ENCODE measurements at places on chromosomes 11 and 22.
A peak's percentile ranks its signal among the peaks of the same experiment; 100 is the strongest.

DNA sequence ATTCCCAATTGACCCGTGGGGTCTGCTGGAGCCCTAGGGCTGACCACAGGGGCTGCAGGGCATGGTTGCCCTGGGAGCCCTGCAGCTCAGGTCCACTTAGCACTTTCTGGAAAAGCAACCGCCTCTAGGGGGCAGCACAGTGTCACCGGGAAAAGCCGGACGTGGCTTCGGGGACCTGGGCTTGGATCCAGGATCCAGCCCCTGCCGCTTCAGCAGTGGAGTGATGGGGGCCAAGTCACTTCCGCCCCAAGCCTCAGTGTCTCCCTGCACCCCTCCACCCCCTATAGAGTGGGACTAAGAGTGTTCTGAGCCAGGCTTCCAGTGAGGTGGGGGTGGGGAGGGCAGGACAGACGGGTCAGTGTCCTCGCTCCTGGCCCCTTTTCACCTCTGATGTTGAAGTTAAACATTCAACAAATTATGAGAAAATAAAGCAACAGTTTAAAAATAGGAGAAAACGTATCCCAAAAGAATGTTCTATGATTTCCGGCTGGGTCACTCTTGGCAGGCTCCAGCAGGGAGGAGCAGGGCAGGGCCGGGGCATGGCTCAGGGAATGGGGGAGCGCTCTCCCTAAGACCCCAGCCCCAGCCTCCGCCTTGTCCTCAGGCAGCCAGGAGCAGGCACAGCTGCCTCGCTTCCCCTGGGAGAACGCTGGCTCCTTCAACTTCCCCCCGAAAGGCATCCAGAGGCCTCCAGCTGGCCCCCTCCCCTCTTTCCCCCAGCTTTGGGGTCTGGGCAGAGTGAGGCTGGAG lies 96.5 kb upstream of the FGF3 start:
- DNase-seq, result peak; percentile 62

- DNase-seq, result no peak
Observed at GRCh38 chr11:134244593-134244992, 8.6 kb downstream of the THYN1 start.

DNA sequence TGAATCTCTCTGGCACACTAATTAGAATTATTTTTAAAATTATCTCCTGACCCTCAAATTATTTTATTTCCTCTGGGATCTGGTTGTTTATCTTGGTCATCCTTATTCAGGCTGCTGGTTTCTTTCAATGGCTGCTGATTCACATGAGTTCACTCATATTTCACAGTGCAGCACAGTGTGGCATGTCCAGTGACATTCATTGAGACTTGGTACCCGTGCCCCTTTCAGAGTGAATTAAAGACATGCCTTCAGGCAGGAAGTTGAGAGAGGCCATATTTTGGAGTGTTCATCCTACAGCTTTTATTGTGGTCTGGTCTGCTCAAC lies 13.5 kb downstream of the DCPS start:
- DNase-seq, result no peak

GRCh38 chr11:13897646-13898276 lies 64.8 kb upstream of the SPON1 start:
- no peak for DNase-seq

- DNase-seq, result no peak
Observed at GRCh38 chr11:128521682-128522054, 65.7 kb downstream of the ETS1 start.

DNA sequence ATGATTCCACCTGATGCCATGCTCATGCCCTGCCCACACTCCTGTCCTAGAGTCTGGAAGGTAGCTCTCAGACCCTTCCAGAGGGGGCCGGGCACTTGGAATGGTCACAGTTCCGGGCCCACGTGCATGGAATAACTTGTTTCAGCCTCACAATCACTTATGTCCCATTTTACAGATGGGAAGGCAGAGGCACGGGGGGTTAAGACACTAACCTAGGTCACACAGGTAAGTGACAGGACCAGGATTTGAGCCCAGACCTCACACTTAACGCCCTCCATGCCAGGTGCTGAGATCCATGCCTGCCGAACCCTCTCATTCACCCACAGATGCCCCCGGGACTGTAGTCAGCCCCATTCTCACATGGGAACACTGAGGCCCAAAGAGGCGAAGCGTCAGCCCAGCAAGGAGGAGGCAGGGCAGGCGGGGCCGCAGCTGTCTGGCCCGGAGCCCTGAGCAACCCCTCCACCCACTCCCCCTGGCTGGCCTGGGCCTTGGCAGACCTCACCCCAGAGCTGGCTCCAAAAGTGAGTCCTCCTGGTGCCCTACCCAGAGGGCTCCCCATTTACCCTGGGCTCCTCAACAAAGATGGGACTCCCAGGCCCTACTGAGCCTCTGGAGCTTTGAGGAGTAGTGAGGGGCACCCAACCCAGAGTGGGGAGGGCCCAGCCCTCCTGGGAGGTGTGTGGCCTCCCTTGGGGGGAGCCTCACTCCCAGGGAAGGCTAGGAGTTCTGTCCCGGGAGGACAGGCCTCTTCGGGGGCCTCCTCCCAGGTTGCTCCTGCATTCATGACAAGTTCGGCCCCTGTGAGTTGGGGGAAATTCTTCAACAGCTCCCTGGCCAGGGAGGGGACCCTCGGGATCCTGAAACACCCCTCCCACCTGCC lies 2.4 kb upstream of the ALDH3B1 start:
- no peak for DNase-seq

GRCh38 chr11:120554766-120555432 lies 43.4 kb downstream of the GRIK4 start:
- DNase-seq, result no peak

GRCh38 chr22:35465109-35465701 lies 65.3 kb downstream of the MCM5 start:
- DNase-seq, result no peak

DNA sequence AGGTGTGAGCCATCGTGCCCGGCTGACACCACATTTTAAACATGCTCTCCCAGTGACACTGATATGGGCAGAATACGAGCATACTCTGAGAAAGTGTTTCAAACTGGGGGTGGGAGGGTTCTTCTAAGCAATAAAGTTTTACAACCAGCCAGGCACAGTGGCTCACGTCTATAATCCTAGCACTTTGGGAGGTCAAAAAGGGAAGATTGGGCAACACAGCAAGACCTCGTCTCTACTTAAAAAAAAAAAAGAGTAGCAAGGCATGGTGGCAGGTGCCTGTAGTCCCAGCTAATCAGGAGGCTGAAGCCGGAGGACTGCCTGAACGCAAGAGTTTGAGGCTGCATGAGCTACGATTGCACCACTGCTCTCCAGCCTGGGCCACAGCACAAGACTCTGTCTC lies 2.2 kb downstream of the GANAB start:
- no peak for DNase-seq

DNA sequence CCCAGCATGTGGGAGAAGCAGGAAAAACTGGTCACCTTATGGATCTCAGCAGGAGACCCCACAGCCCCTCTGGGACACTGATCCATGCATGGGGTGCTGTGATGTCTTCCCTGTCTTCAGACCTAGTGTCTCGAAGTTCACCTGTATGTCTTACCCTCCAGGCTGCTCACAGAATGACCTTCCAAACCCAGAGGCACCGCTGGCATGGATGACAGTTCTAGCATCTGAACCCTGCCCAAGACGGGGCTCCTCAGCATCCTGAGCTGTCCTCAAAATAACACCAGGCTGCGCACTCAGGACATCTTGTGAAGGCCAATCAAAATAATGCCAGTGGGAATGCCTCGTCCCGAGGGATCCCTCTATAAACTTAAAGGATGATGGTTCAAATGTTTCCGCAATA lies 824.9 kb downstream of the TBC1D22A start:
- DNase-seq, result no peak

- DNase-seq, result no peak
Observed at GRCh38 chr22:38775656-38776055, 18.3 kb downstream of the DNAL4 start.

GRCh38 chr22:32542677-32543357 lies 68.2 kb downstream of the FBXO7 start:
- DNase-seq, result no peak

- no peak for DNase-seq
Observed at GRCh38 chr11:13761250-13761649, 92.8 kb downstream of the FAR1 start.

GRCh38 chr22:46262449-46263215 lies 511 bp downstream of the PKDREJ start:
- DNase-seq, result no peak

DNA sequence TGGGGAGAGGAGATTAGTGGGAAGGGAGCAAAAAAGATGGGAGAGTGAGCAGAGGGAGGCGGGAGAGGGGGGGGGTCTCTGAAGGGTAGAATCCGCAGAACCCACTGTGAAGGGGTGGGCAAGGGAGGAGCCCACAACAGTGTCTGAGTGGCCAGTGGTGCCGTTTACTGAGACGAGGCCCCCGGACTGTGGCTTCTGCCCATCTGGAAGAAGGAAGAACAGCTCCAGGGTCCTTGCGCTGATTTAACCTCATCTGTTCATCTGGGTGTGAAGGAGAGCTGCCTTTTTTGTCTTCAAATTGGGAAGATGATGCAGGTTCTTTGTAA lies 45.7 kb upstream of the ANO1 start:
- no peak for DNase-seq

- no peak for DNase-seq
Observed at GRCh38 chr11:62104816-62105653, 18.8 kb upstream of the INCENP start.

- DNase-seq, result no peak
Observed at GRCh38 chr11:1022411-1022810, 14.1 kb downstream of the MUC6 start.

DNA sequence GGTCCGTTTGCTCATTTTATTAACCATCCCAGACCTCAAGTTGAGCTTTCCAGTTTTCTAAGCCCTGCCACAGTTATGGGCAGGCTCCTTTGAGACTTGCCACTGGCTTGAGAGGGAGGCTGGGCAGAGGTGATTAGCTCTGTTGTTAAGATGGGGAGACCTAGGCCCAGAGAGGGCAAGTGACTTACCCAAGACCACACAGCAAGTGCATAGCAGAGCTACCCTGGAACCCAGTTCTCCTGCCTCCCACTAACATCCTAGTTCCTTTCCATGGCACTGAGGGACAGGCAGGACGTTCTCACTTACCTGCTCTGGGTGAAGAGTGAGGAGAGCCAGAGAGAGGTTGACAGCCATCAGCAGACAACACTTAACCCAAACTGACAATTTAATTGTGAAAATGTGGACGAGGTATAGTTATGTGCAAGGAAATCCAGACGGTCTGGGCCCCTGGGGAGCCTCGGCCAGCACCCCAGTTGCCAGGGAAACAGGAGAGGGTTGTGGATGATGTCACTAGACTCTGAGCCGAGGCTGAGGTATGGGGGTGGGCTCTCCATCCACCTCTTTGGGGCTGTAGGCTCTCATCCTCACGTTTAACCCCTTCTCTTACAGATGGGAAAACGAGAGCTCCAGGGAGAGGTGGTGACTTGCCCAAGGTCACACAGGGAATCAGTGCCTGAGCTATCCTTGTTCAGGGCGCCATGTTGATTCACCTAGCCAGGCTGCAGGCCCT lies 12.3 kb upstream of the WNT11 start:
- no peak for DNase-seq

DNA sequence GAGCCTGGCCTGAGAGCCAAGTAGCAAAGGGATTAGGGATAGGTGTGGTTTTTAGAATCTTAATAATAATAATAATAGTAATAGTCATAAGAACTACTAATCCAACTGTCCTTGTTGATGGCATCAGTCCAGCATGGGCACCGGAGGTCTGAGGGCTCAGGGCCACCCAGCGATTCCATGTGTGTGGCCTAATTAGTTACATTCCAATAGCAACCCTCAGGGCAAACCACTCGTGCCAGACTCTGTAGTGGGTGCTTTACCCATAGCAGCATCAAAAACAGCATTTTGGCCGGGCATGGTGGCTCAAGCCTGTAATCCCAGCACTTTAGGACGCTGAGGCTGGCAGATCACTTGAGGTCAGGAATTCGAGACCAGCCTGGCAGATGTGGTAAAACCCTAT lies 19.0 kb upstream of the MYH9 start:
- DNase-seq, result no peak

GRCh38 chr11:16114431-16114830 lies 241.9 kb downstream of the SOX6 start:
- DNase-seq, result no peak

GRCh38 chr11:119673759-119674336 lies 55.2 kb downstream of the NECTIN1 start:
- DNase-seq, result no peak

DNA sequence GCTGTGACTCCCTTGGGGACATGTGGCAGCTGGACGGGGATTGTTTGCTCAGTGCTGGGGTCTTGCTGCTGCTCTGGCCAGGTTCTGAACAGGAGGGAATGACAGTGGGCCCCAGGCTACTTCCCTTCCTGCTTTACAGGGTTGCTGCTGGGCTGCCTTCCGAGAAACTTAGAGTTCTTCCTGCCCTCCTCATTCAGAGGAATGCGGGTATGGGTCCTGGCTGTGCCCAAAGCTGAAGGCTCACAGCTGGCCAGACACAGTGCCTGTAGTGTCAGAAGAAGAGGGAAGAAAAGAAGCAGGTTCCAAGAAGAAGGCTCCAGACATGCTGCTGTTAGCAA lies 108.3 kb upstream of the PARVA start:
- no peak for DNase-seq

GRCh38 chr11:47848700-47849155 lies 578 bp upstream of the NUP160 start:
- DNase-seq, result no peak

DNA sequence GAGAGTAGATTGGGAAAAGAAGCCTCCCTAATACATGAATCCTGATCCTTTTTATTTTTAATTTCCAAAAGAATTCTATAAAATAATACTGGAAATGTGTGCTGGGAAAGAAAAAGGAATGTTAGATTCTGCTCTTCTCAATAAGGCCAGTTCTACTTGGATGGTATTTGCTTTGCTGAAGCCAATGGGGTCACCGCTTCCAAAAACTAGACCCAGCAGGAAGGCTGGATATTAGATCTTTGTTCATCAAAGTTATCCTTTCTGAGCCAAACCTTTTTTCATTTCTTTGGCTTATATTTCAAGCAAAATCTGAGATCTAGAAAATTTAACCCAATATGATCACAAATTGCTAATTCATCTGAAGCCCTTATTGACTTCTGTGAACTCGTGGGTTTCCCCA lies 41.4 kb downstream of the SCUBE2 start:
- no peak for DNase-seq

- DNase-seq, result no peak
Observed at GRCh38 chr11:132093536-132094259, 723.3 kb downstream of the NTM start.

DNA sequence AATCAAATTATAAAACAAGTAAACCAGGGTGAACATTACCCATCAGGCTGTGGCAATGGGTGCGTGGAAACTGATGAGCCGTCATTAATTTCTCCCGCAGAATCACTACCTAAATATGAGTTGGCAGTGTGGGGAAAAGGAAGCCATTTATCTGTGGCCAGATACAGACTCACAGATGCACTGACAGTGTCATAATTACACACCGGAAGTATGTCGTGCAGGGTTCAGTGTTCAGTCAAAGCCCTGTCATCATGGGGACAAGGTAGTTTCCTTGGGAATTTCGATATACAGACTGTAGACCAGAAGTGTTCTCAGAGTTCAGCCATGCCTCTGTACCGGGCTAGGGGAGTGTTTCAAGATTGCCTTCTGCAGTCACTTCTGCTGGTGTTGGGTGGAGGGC lies 119.2 kb upstream of the SEZ6L start:
- no peak for DNase-seq

DNA sequence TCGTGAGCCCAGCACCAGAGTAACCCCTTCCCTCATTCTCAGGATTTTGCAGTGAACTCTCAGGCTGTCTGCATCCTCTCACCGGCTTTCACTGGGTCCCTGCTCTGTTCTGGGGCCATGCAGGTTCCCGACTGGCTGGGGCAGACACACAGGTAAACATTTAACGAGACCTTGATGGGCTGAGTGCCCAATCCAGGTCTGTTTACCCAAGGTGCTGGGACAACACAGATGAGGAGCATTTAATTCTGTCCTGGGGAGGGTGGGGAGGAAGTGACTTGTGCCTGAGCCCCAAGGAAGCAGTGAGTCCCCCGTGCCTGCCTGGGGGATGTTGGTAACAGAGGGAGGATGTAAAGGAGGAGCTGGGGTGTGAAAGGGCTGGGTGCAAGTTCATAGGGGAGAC lies 4.4 kb downstream of the BIK start:
- no peak for DNase-seq
